Astrocyte (in vitro differentiated cells and primary cell): ENCODE measurements at places on chromosomes 12 and 14. TPM values are rescaled to one million over a fixed set of nuclear protein-coding genes. Genes with fewer than 3 reads are reported as not detected.

PLBD1 gene
- total RNA-seq = 0.57 and 1.1 TPM in 2 replicates

DAO gene
- total RNA-seq = not detected in 2 replicates

CARMIL3 gene
- total RNA-seq = 0.34 and 0.38 TPM in 2 replicates

CMA1 gene
- total RNA-seq = not detected in 2 replicates

PLEKHD1 gene
- total RNA-seq = 0.05 and 0.14 TPM in 2 replicates

PPP4R4 gene
- total RNA-seq = 6.0 and 7.5 TPM in 2 replicates

KLRF1 gene
- not detected in 2 replicates for total RNA-seq

KCNH3 gene
- 0.14 TPM in 1 of 2 replicates, not detected in the other for total RNA-seq

CPNE6 gene
- not detected in 2 replicates for total RNA-seq

PGF gene
- 2.5 and 3.5 TPM in 2 replicates for total RNA-seq

GPR84 gene
- total RNA-seq = not detected in 2 replicates

HCAR2 gene
- total RNA-seq = not detected in 2 replicates

KLRC4 gene
- total RNA-seq = 0.53 and 0.70 TPM in 2 replicates

SLC17A8 gene
- not detected in 2 replicates for total RNA-seq

GPR132 gene
- total RNA-seq = 1.7 and 2.2 TPM in 2 replicates

NIN gene
- 38.2 and 45.4 TPM in 2 replicates for total RNA-seq

MARK3 gene
- 111 and 124 TPM in 2 replicates for total RNA-seq

NDRG2 gene
- total RNA-seq = 11.8 and 12.6 TPM in 2 replicates

ASB2 gene
- total RNA-seq = 0.25 TPM in 1 of 2 replicates, not detected in the other

TAS2R46 gene
- total RNA-seq = 0.57 and 0.96 TPM in 2 replicates

SMAGP gene
- 1.3 and 3.6 TPM in 2 replicates for total RNA-seq

HOXC5 gene
- not detected in 2 replicates for total RNA-seq

ANKS1B gene
- 2.4 and 3.0 TPM in 2 replicates for total RNA-seq

ALKBH2 gene
- total RNA-seq = 5.1 and 6.0 TPM in 2 replicates

WNT5B gene
- 110 TPM in 2 replicates for total RNA-seq

LTA4H gene
- total RNA-seq = 63.7 and 67.6 TPM in 2 replicates

DPY19L2 gene
- 6.5 and 7.3 TPM in 2 replicates for total RNA-seq

SCNN1A gene
- total RNA-seq = 0.94 and 1.3 TPM in 2 replicates

NANOG gene
- total RNA-seq = 0.16 and 0.94 TPM in 2 replicates

SYT1 gene
- total RNA-seq = 24.0 and 33.2 TPM in 2 replicates

ZC2HC1C gene
- total RNA-seq = 1.4 and 1.7 TPM in 2 replicates

AKAP5 gene
- total RNA-seq = 2.9 and 3.1 TPM in 2 replicates

TSHR gene
- total RNA-seq = not detected in 2 replicates

POTEG gene
- total RNA-seq = not detected in 2 replicates

CNTN1 gene
- total RNA-seq = 1.7 and 2.1 TPM in 2 replicates

TBX3 gene
- total RNA-seq = 1.1 and 2.0 TPM in 2 replicates

C12orf50 gene
- total RNA-seq = not detected in 2 replicates

LRRC43 gene
- total RNA-seq = 0.72 and 0.73 TPM in 2 replicates

KIF26A gene
- total RNA-seq = 1.4 TPM in 2 replicates

EFS gene
- 5.8 and 6.5 TPM in 2 replicates for total RNA-seq

KITLG gene
- total RNA-seq = 15.9 and 21.7 TPM in 2 replicates

OR6C65 gene
- not detected in 2 replicates for total RNA-seq

DTX1 gene
- total RNA-seq = 4.6 and 5.5 TPM in 2 replicates

MMP19 gene
- 3.6 and 4.7 TPM in 2 replicates for total RNA-seq

KRT6C gene
- total RNA-seq = not detected in 2 replicates

LUM gene
- 76.4 and 128 TPM in 2 replicates for total RNA-seq

GLIPR1 gene
- 220 and 232 TPM in 2 replicates for total RNA-seq

SYNDIG1L gene
- total RNA-seq = not detected in 2 replicates

TTC9 gene
- 6.9 and 8.4 TPM in 2 replicates for total RNA-seq

LRFN5 gene
- 1.5 and 1.6 TPM in 2 replicates for total RNA-seq
